ENCODE measurements at places on chromosomes 2 and 18.

GRCh38 chr18:66317243-66318090 is 286.4 kb downstream of the CDH19 start:
- no peak for DNase-seq

GRCh38 chr2:235747786-235748091 is 253.9 kb downstream of the AGAP1 start:
- no peak for DNase-seq

- DNase-seq: peak; percentile 37
These were observed 267.6 kb downstream of the GBX2 start for GRCh38 chr2:235900631-235901030.

GRCh38 chr2:157460384-157460837 is 16.5 kb upstream of the CYTIP start:
- no peak for DNase-seq

DNA sequence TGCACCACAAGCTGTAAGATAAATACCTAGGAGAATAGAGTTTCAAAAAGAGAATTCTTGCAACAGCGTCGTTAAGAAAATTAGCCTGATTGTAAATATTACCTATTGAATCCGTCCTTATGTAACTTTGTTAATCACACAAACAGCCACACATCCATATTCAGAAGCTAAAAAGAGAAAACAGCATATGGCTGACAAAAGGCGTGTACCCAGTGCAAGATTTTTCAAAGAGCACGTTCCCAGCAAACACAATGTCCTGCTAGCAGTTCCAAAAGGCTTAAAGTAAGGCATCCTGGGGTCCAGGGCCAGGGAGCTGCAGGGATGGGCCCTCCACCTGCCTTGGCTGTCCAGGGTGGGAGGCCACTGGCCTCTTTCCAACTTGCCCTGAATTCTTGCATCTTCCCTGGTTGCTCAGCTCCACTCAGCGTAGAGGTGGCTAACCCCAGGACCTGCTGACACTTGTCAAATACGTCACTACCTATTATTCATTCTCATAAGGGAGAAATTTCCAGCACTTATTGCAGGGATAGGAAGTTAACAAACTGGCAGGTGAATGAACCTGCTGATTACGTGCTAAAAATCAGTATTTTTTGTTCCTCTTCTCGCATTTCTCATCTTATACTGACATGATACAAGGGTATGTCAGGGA is 102.1 kb upstream of the NEDD4L start:
- no peak for DNase-seq
